ENCODE measurements at places on chromosomes 12 and 14.

DNA sequence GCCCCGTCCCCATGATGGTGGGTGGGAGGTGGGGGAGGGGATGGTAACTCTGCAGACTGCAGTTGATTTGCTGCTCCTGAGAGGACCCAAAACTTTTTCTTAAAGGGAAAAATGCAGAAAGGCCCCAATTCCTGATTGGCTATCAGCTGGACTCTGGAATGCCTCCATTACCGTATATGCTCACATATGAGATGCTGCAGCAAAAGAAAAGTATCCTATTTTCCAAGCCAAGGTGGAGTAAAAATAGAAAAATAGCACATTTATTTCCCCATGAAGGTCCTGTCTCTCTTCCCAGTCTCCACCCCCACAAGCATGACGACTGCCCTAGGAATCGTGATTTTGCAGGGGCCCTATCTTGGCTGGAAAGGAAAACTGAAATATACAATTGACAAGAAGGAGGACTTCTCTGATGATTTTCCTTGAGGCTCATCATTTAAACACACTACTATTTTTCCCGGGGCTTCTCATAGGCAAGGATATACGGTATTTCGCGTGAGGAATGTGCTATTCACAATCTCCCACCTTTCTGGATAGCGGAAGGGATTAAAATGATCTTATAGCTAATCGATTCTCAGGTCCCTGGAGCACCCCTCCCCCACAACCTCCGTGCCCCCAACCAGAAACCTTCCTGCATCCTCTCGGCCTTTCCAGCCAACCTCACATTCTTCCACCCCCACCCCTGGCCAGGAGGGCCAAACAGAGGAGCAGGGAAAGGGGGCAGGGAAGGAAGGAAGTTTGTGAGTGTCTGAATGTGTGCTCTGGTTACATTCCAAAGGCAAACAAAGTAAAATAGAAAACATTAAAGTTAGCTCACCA is 138.9 kb upstream of the CCND2 start:
- DNase-seq: no peak

DNA sequence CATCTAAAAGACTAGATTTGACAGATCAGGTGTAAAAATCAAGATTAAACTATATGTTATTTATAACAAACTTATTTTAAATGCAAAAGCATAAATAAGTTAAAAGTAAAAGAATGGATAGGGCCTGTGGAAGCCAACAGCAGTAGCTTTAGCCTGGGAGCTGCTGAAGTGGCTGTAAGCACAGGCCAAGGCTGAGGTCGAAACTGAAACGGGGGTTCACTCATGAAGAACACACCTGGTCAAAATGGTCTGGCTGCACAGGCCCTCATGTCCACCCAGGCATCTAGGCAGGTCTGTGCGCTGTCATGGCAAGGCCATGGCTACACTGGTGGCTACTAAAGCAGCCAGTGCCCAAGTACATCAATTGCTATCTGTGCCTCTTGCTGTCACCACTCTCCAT is 23.1 kb downstream of the CATSPERB start:
- no peak for DNase-seq

GRCh38 chr12:103441437-103442181 is 54.2 kb downstream of the C12orf42 start:
- no peak for DNase-seq

- DNase-seq: no peak
Observed at GRCh38 chr14:90785471-90785870, 30.8 kb downstream of the TTC7B start.

All from stimulated activated CD8-positive, alpha-beta memory T cell treated with anti-CD3 and anti-CD28 coated beads, Interleukin-7, amount 100 ng/mL, for 1 hour (primary cell).